ENCODE measurements at places on chromosomes 3 and 15.

- DNase-seq, result no peak
These were observed 187.6 kb downstream of the NLGN1 start for GRCh38 chr3:173584838-173585831.

- no peak for DNase-seq
These were observed 50.5 kb downstream of the ATP1B3 start for GRCh38 chr3:141926929-141927328.

DNA sequence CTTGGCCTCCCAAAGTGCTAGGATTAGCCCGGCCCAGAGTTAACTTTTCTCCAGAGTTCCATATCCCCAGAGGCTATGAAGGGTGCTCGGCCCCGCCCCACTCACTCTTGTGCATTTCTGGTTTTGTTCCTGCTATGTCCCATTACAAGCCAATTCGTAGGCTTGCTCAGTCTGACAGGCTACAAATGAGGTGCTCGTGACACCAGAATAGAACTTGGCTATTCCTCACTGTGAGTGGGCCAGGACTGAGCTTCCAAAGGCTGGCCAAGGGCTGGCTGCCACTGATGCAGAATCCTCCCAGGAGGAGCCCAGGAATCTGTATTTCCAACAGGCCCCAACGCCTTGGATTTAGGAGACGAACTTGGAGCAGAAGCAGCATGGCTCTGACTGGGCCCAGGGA lies 282.7 kb upstream of the C2CD4B start:
- DNase-seq, result no peak

- DNase-seq, result no peak
These were observed 71.7 kb upstream of the SNRK start for GRCh38 chr3:43214616-43215015.

DNA sequence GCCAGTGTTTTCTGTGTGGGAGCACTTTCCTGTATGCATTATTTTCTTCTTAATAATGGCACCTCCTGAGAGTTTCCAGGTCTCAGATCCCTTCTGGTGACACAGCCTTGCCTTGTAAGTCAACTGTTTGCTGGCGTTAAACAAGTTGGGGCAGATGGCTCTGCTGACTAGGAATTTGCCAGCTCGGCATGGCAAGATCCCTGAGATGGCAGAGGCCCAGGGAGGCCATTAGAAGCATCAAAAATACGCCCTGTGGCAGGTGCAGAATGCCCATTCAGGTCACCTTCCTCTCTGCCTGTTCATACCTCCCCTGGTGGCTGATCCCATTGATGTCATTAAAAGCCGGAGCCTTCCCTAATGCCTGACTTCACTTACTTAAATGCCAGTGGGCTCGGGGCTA lies 320.9 kb upstream of the CTDSPL start:
- DNase-seq, result no peak

DNA sequence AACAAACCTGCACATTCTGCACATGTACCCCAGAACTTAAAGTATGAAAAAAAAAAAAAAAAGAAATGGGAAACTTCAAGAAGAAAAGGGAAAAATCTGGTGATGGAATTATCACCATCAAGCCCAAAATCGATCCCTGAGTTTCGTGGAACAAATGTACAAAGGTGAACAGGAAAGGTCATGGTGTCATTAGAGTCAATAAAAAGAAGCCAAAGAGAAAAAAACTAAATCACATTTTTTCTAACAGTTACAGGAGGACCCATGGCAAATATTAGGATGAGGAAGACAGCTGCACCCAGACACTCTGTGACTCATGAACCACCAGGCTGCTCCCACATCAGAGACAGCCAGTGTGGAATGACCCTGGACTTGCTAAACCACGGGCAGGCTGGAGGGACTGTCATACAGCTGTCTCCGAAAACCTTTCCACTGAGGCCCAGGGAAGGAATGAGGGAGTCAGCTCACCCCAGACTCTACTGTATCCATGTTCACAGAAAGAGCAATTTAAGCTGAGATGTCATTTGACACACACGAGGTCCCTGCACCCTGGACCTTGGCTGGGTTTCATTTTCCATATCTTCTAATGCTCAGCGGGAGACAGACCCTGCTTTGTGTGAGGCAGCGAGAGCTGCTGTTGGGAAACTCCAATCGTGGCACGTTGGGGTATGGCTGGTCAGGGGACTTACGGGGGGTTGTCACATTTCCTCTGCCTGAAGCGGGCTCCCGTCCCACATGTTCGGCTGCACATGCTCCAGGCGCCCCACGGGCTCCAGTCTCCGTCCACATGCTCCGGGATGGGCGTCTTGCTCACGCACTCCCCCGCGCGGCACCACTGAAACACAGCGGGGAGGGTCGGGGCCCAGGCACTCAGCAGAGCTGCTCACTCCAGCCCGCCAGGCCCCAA lies 210.2 kb downstream of the ADAMTS17 start:
- peak; percentile 4 for DNase-seq

GRCh38 chr3:123712077-123712860 lies 127.4 kb upstream of the HACD2 start:
- no peak for DNase-seq

GRCh38 chr15:39987821-39988220 lies 51.2 kb downstream of the SRP14 start:
- DNase-seq, result no peak

DNA sequence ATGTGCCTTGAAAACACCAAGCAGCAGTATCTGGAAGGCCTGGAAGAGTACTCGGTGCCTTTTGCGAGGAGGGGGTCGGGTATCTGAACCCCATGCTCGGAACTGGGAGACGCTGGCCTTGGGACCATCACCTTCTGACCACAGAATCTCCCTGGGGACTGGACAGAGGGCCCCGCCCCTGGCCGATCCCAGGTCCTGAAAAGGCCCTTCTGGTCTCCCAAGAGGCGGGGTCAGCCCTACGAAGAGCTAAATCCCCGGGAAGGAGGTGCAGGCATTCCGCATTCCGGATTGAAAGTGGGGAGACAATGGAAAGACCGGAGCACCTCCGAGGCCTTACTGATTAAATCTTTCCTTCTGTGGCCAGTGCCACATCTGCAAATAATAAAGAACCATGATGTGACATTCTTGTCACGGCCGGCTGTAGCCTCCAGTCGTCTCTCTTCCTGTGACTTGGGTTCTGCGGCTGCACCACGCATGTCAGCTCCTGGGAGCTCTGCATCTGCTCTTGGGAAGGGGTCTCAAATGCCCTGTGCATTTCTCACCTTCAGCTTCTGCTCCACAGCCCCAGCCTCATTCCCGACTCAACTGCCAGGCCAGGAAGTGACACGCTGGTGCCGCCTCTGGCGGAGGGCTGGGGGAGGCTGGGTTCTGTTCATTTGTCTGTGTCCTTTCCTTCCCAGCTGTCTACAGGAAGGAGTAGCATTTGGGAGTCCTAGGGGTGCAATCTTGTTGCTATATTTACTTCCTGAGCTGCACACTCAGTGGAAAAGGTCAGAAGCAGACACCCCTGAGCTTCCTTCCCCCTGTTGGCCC lies 173.5 kb downstream of the KLF13 start:
- DNase-seq, result no peak

GRCh38 chr3:77599948-77600347 lies 560.0 kb downstream of the ROBO2 start:
- DNase-seq, result no peak

DNA sequence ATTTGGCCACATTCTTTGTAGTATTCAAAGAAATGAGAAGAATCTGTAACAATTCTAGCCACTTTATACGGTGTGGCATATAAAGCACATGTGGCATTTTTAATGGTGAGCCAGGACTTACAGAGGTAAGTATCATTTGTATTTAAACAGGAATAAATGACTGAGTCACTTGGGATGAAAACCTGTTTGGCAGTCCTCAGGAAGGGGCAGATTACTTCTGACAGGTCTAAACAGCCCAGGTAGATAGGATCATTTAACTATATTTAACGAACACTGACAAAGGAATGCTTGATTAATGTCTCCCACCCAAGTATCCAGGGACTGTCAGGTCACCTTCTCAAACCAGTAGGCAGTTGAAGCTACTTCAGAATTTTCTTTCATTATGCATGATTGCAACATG lies 241.5 kb upstream of the SATB1 start:
- DNase-seq, result no peak

DNA sequence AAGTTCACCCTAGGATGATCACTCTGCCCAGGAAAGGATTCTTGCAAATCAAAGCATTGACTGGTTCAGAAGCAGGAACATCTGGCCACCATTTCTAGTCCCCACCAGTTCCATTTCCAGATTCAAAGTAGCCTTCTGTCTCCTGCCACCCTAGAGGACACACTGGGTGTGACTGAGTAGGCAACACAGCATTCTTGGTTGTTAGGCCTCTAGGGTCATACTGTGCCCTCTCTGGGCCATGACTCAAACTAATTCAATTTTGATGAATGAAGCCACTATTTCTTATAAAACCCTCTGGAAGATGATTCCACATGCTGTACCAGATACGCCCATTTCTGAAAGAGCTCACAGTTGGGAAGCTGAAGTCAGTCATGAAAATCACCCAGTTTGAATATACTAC lies 69.7 kb downstream of the WDR76 start:
- DNase-seq, result no peak

DNA sequence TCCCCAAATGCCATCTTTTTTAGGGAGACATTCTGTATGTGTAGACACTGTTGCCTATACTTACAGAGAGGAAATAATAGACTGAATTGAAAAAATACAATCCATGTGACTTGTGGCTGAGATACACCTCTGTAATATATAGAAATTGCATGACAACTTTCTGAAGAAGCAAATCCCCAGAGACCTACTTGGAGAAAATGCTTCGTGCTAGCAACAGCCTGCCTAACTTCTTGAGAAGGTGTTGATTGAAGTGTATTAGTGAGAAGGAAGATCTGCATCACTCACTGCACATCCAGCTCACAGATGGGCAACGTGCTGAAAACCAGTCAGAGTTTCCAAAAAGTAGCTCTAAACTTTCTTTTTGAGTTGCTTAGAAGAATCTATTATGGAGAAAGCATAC lies 404.1 kb downstream of the EPHB1 start:
- DNase-seq, result no peak

DNA sequence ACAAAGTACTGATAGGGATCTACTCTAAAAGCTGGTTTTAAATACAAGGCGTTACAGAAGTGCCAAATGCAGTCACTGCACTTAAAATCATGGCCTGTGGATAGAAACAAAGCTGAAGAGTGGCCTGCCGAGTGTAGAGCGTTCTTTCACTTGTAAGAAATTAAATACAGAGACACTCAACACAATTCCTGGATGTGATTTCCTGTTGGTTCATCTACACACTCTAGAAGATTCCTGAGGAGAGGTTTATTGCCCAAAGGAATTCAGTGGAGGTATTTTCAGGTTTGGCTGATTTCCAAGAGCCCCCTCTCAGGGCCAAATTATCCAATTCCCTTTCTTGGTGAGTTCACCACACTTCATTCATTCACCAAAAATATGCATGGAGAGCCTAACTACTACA lies 200.3 kb upstream of the IL12A start:
- DNase-seq, result no peak

DNA sequence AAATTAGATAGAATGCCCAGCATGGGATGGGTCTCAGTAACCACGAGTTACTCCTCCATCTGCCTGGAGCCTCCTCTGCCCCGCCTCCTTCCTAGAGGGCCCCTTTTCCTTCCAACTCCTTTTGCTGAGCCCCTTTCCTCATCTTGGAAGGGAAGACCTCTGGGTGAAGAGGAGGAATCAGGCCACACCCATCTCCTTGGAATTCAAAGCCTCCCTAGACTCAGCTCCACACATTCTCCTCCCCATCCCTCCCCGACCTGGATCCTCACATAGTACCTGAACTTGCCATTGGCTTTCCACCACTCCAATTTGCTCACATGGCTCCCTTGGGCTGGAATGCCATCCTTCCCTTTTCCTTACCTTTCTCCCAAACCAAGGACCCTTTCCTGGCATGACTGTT lies 128.8 kb downstream of the SMAD6 start:
- no peak for DNase-seq

GRCh38 chr3:62128681-62129080 lies 244.7 kb downstream of the FEZF2 start:
- DNase-seq, result no peak

DNA sequence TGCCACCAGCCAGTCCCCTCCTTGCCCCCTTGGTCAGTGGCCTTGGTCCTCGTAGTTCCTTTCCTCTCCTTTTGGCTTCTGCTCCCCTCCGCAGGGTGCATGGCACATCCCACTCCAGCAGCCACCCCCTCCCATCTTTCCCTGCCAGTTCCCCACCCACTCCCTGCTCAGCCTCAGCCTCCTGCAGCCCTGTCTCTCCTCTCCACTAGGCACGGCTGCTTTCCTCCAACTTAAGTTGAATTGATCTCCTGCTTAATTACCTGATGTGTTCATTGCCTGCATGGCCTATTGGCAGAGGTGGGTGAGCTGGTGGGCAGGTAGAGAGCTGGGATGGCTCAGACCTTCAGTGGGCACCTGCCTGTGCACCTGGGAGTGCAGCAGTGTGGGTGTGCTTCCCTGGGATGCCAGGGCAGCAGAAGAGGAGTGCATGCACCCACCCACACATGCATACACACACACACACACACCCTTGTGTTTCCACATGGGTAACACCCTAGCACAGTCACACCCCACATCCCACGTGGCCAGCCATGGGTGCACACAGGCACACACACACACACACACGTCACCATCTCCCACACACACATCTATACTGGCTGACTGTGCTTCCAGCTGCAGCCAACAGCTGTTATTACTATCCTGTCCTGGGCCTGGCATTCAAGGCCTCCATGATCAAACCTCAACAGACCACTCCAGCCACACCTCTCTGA lies 30.9 kb downstream of the C3orf18 start:
- no peak for DNase-seq

DNA sequence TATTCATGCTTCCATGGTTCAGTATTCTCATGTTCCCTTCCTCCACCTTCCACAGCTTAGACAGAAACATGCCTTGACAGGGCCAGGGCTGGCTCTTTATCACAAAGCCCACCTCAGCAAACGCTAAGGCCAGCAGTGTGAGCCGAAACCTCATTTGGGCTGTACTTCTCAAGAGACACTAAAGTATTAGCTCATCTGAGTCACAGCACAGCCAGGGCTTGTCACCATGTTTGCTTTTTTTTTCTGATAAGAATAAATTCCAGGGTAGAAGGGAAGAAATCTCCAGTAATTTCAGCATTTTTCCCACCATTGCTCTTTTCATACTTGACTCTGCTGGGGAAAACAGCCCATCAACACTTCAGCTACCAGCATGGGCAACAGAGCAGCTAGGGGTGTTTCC lies 95.4 kb downstream of the MYLK start:
- DNase-seq, result no peak

- DNase-seq, result no peak
These were observed 349.4 kb upstream of the SEMA6D start for GRCh38 chr15:47367726-47368390.

DNA sequence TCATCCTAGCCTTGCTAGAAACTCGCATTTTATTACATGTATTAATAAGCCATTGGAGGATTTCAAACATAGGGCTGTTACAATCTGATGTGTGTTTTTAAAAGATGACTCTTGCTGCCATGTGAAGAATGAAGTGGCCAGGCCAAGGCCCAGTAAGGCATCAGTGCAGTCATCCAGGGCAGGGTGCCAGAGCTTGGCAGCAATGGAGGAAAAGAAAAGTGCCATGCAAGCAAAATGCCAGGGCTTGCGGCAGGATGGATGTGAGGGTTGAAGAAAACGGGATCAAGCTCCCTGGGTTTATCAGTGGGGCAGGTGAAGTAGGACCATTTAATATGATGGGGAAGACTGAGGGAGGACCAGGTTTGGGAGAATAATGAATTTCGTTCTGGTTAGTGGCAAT lies 183.6 kb downstream of the MINAR1 start:
- no peak for DNase-seq

Data from CD4-positive, alpha-beta T cell treated with Interleukin-15 for 4 hours (primary cell).